Upper lobe of left lung (tissue), 6 donors: ENCODE measurements at places on chromosomes 11 and 22. TPM values are rescaled to one million over a fixed set of nuclear protein-coding genes. Genes with fewer than 3 reads are reported as not detected.

- peak; percentile 67 for DNase-seq
These were observed 38.2 kb downstream of the RNF141 start for GRCh38 chr11:10502770-10503169.

The APOL4 gene
- 9.0 TPM for total RNA-seq

The FBLN1 gene
- 261 TPM for total RNA-seq

DNA sequence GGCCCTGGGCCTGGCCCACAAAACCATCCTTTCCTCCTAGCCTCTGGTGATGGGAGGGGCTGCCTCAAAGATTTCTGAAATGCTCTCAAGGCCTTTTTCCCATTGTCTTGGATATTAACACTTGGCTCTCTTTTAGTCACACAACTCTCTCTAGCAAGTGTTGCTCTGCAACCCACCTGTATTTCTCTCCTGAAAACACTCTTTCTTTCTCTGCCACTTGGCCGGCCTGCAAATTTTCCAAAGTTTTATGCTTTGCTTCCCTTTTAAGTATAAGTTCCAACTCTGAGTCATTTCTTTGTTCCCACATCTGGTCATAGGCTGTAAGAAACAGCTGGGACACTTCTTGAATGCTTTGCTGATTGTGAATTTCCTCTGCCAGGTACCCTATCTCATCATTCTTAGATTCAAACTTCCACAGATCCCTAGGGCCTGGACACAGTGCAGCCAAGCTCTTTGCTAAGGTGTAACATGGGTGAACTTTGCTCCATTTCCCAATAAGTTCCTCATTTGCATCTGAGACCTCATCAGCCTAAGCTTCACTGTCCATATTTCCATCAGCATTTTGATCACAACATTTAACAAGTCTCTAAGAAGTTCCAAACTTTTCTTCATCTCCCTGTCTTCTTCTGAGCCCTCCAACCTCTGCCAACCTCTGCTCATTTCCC lies 93.8 kb downstream of the TRIM29 start:
- DNase-seq = no peak

The LGR4 gene
- 5.0 TPM for total RNA-seq

The PARVG gene
- 163 TPM for total RNA-seq

The FAM180B gene
- not detected for total RNA-seq

The KRTAP5-7 gene
- 0.20 TPM for total RNA-seq

GRCh38 chr11:78533399-78533798 lies 41.3 kb downstream of the NARS2 start:
- DNase-seq = no peak

- DNase-seq = no peak
These were observed 1070.1 kb downstream of the BRD1 start for GRCh38 chr22:48757581-48757980.

DNA sequence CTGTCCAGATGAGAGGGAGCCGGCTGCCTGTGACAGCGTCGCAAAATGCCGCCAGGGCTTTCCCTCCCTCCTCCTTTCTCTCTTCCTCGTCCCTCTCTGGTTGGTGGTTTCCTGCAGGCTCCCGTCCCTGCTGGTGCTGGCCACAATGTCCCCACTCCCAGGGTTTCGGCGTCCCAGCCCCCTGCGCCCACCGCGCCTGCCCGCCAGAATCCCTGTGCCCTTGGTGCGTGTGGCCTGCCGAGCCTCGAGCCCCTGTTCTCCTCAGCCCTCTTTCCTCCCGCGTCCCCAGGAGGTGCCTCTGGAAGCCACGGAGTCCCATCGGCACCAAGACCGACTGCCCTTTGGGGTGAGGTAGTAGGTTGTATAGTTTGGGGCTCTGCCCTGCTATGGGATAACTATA lies 37.9 kb upstream of the PPARA start:
- peak; percentile 83 for DNase-seq

- no peak for DNase-seq
These were observed 210.5 kb downstream of the CTTN start for GRCh38 chr11:70608568-70609470.

- no peak for DNase-seq
These were observed 98.4 kb upstream of the OR9G4 start for GRCh38 chr11:56846631-56847576.

GRCh38 chr11:59102259-59102765 lies 4.7 kb upstream of the FAM111B start:
- DNase-seq = peak; percentile 71

DNA sequence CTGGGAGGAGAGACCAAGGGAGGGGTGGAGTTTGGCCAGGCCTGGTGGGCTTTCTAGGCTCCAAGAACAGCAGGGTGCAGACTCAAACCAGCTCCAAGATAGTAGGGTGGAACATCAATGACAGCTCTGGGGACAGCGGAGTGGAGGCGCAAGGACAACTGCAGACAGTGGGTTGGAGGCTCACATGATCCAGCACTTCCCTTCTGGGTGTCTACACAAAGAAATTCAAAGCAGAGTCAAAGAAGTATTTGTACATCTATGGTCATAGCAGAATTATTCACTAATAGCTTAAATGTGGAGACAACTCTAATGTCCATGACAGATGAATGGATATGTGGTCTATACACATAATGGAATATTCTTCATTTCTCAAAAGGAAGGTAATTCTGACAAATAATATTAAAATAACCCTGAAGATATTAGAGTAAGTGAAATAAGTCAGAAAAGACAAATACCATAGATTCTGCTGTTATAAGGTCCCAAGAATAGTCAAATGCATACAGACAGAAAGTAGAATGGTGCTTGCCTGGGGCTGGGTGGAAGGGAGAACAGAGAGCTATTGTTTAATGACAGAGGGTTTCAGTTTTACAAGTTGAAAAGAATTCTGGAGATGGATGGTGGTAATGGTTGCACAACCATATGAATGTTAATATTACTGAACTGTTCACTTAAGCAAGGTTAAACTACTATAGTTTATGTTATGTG lies 5.5 kb upstream of the GAB4 start:
- DNase-seq = no peak

DNA sequence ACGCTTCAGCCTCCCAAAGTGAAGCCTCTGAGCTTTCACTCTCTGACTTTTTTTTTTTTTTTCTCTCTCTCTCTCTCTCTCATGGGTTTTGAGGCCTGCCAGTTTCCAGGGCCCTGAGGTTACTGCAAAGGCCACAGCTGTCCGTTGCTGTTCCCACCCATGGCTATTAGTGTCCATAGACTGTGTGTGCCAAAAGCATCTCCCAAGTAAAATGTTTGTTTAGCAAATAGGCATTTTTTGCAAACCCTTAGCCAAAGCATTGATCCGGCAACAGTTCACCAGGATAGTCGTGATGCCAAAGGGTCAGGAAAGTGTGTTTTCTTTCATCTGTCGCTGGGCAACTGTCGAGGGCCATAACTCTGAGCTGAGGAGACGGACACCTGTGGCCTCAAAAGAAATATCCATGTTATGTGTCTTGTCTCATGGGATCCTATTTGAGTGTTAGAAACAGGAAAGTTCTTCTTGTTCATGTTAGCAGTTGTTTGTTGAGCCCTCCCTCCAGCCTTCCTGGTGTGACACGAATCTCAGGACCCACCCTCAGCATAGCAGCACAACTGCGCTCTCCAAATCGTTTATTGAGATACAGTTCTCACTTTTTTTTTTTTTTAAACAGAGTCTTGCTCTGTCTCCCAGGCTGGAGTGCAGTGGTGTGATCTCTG lies 18.4 kb downstream of the FADS2 start:
- DNase-seq = no peak

GRCh38 chr22:24232725-24233124 lies 12.2 kb downstream of the GGT5 start:
- no peak for DNase-seq

The OR4D5 gene
- not detected for total RNA-seq

GRCh38 chr22:25025491-25026400 lies 73.2 kb downstream of the KIAA1671 start:
- no peak for DNase-seq

DNA sequence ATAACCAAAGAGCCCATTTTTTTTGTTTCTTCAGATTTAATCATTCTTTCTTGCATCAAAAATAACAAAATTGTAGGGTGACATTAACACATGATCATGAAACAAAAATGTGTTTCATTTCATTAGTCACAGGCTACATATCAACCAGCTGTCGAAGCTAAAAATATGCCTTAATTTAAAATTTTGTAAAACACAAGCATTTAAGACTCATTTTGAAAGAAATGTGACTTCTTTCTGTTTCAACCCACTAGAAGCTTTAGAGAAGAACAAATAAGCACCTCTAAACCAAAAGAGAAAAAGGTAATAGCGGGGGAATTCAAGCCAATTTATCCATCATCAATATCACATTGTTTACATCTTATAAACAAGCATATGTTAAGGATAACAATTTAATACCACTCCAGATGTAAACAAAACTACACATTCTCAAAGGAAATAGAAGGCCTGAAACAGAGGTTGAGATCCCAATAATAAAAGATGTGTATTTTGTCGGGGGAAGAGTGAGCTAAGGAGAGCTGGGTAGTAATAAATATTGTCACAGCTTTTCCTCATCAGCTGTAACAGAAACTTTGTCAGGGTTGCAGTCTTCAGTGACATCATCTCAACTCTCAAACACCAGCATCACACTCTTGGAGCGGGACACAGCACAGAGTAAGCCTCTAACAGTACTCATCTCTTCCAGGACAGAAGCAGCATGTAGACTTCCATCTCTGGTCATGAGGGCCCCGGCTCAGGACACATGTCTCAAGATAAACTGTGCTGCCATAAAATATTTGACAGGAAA lies 42.0 kb downstream of the ALG9 start:
- DNase-seq = no peak

The CARD18 gene
- not detected for total RNA-seq

DNA sequence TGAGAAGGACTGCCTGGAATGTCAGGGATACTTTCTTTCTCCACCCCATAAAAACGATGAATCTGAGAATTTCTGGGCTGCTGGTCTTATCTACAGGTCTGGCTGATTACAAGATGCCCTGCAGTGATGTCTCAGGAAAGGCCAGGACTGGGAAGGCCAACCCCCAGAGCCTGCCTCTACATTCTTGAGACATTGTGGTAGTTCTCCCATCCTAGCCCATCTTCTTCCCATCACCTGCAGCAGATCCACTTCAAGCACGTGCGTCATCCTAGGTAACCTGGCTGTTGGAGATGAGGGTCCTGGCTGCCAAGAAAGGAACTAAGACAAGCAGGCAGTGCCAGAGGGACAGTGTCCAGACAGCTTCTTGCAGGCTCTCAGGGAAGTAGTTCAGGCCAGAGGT lies 44.1 kb upstream of the E2F8 start:
- DNase-seq = no peak

- no peak for DNase-seq
These were observed 45.9 kb downstream of the ARHGAP42 start for GRCh38 chr11:100732949-100733348.

DNA sequence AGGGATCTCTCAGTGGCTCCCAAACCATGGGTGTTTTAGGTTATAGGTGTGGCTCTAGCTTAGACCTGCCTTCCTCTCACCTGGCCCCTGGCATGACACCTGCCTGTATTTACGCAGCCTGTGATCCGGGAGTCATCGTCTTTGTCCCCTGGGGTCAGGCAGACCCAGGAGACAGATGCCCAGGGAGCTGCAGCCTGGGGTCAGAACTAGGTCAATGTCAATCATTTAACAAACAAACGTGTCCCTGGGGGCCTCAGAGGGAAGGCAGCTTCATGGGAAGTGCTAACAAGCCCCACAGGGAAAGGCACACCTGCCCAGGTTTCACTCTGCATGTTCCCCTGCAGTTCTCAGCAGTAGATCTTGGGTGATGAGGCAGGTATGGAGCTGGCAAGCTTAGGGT lies 12.0 kb downstream of the BACE1-AS start:
- no peak for DNase-seq

- DNase-seq = no peak
These were observed 4.8 kb downstream of the MUC5B start for GRCh38 chr11:1227551-1228100.

The ANGPTL5 gene
- total RNA-seq = 0.09 TPM
